ENCODE measurements at places on chromosomes 5 and 9.
A peak's percentile ranks its signal among the peaks of the same experiment; 100 is the strongest.

- DNase-seq = no peak
These were observed 2.9 kb downstream of the CDKN2B-AS1 start for GRCh38 chr9:21997480-21997879.

- no peak for DNase-seq
These were observed 77.8 kb upstream of the CCDC112 start for GRCh38 chr5:115374057-115374775.

DNA sequence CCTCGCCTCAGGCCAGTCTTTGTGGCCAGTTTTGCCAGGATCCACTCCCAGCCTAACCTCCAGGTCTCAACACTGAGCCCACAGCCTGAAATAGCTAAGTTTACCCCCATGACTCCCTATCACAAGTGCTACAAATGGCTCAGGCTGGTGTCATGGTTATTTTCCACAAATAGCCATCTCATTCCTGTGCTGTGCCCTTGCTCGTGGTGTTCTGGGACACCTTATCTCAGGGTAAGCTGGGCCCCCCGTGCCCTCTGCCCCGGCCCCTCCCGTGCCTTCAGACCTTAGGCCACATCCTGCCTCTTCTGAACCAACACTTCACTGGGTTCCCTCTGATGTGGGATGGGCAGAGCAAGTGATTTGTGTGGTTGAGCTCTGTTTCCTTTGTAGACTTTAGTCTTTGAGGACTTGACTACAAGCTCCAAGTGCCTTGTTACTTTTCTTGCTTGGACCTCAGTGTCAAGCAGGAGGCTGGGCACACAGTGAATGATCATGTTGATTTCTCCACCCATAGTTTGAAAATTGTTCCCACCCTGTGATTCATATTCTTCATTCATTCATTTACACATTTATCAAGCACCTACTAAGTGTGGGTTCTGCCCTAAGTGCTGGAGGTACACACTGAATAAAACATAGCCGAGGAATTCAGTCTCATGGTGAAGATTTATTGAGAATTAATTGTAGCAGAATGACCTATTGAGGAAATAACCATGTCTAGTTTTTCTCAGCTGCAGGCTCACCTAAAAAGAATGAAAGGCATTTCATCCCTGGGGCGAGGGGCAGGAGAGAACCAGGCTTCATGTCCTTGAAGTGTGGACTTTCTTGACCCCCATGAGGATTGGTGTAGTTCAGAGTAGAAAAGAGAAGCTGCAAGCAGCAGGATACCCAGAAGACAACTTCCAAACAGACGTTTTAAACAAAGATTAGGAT, 84.5 kb upstream of the CTNNA1 start:
- DNase-seq = peak; percentile 6

- DNase-seq = no peak
These were observed at the start of gene DIRAS2 for GRCh38 chr9:90642570-90643539. DIRAS2 (minus strand) TSS chr9:90642824; CDS start chr9:90613827, 28,997 bp downstream.

- no peak for DNase-seq
These were observed 59.9 kb downstream of the NPR3 start for GRCh38 chr5:32771037-32771436.
